ENCODE measurements at places on chromosomes 2 and 18.
A peak's percentile ranks its signal among the peaks of the same experiment; 100 is the strongest.

DNA sequence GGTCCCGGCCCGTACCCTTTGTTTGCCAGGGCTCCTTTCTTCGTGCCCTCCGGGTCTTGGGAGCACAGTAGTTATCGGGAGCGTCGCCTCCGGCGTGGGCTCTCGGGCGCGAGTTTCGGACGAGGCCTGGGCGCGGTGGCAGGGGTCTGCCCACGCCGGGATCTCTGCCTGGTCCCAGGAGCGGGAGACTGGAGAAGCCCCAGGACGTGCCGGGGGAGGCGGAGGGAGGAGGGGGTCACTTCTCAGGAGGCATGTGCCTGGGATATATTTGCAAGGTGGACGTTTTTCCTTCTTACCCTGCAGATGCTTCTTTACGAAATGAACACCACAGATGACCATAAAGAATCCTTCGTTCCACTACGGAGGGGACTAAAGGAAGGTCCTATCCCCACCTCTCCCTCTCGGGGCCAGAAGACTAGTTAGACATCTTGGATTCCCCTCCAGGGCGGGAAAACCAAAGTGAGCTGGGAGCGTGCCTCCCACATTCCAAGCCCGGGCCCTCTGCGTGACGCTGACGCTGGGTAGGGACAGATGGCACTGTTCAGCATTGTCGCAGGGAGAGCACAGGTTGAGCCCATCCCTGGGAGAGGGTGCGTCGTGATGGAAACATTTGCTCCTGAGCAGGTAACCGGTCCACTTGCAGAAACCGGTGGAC is 483 bp upstream of the FHL2 start:
- ATAC-seq = no peak

GRCh38 chr18:37668971-37669747 is 103.6 kb upstream of the CELF4 start:
- no peak for ATAC-seq

GRCh38 chr18:22524783-22525182 is 107.1 kb upstream of the CTAGE1 start:
- ATAC-seq = no peak

GRCh38 chr18:35282353-35282752 is 7.7 kb downstream of the ZSCAN30 start:
- ATAC-seq = peak; percentile 44

- ATAC-seq = no peak
These were observed 489.7 kb downstream of the SOX11 start for GRCh38 chr2:6181926-6182325.

- no peak for ATAC-seq
These were observed 45.8 kb upstream of the RBM44 start for GRCh38 chr2:237752761-237753165.

DNA sequence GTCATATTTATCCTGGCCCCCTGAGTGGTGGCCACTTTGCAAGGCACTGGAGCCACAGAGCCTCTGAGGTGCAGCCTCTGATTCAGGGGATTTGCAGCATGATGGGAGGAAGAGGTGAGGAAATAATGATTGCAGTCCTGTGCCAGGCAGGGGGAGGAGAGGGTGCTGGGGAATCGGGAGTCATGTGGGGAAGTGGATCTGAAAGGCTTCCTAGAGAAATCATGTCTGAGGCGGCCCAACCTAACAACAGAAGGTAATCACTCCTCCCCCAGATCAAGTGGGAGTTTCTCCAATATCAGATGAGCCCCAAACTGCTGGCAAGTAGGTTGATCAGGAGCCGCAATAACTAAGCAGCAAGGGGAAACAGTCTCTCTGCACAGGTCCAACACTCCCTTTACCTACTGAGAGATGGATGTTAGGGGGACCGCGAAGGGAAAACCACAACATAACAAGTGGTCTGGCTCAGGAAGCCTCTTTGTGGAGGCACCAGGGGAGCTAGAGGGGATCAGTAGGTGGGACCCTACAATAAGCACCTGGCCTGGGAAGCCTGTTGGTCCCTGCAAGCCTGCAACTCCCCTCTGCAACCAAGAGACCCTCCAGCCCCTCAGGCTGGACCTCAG is 71.8 kb upstream of the NPAS2 start:
- ATAC-seq = no peak

DNA sequence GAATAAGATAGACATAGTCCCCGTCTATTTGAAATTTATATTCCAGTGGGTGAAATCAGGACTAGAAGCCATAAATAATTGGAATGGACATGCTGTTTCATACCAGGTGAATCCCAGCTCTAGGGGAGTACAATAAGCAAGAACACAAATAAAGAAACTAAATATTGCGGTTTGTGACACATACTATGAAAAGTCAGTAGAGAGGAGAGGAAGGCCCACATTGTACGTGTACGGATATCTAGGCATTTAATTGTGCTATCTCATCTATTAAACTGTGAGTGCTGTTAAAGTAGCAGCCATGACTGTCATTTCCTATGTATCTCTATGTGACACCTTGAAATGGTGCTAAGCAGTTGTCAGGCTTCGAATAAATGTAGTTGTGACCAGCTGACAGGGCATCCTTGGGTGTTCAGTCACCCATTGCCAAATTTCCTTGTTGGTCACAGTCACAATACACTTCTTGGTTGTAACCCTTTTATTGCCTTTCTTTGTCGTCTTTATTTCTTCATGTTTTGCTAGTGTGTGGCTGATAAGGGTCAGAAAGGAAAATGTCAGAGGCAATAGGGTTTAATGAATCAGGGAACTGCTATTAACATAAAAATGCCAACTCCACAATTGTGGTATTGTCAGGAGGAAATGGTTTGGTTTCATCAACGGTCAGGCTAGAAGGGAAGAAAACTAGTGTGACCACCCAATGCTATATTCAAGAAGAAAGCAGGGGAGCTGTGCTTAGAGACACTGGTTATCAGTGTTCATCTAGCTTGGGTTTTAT is 31.5 kb downstream of the CPO start:
- no peak for ATAC-seq

DNA sequence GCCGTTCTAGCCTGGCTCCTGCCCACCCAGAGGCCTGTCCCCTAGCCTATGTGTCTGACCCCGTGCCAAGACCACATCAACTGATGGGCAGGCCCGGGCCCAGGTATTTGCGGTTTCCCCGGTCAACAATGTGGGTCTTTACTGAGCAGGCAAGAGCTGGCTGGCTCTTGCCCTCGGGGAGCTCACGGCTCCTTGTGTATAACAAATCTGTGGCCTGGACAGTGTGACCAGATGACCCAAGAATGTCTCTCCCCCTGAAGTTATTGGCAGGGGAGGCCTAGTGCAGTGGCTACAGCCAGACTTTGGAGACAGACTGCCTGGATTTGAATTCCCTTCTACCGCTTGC is 179.6 kb downstream of the KLHL29 start:
- no peak for ATAC-seq

- ATAC-seq = no peak
These were observed 12.8 kb upstream of the NPPC start for GRCh38 chr2:231939022-231939421.

DNA sequence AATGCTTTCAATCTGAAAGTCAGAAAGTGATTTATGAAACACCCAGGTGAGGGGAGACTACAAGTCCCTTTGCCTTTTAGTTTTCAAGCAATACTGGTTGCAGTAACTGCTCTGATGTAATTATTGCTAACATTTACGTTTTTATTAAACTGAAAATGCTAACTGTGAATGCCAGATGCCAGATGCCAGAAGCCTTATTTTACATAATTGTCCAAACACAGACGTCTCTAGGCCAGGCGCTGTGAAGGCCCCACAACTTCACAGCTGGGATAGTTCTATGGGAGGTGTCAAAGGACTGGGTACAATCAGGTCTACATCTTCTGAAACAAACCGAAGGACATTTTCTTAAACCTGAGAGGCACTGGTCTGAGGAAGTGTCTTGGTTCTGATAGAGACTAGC is 27.5 kb upstream of the MSGN1 start:
- ATAC-seq = no peak

GRCh38 chr2:39483534-39483933 is 46.4 kb upstream of the MAP4K3 start:
- ATAC-seq = no peak

- no peak for ATAC-seq
These were observed 63.5 kb downstream of the TCF4 start for GRCh38 chr18:55524353-55525073.

- ATAC-seq = no peak
These were observed 143.3 kb downstream of the ZFP36L2 start for GRCh38 chr2:43082903-43083677.

DNA sequence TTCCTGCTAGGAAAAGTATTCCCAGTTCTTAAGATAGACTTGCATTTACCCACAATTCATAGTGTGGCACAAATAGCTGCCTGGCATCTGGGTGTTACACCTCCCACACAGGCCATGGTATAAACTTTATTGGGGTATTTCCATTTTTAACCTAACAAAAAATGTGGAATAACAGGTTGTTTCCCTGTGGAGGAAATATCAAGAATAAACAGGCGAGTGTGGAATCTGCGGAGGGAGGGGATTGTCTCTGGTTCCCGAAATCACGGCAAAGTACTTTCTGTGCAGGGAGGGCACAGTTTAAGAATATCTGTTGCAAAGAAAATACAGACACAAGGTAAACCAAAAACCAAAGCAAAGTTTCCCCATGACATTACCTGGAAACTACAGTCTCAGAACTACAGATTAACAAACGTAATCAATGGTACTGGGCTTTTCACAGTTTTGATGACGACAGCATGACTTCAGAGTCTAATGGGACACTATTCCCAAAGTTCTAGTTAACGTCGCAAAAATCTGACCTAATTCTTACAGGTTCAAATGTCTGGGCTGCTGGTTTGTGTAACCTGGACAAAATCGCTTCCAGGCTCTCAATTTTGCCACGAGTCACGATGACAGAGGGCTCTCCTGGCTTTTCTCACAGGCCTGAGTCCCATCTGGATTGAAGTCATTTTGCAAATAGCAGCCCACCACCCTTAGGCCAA is 1.4 kb downstream of the STARD7 start:
- no peak for ATAC-seq

DNA sequence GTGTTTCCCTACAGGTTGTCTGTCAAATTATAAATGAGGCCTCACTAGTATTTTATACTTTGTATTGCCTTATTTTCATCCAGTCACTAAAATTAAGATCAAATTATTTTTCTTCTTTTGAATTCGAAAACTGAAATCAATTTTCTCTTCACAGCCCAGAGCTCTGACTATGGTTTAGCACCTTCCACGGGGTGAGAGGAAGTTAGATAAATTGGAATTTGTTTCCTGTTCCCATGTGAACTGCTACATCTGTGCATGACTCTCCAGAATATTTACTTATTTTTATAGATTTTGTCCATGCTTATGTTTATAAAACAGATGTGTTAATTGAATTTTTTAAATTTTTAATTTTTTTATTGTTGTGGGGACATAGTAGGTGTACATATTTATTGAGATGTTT is 656.5 kb downstream of the IRS1 start:
- ATAC-seq = no peak

DNA sequence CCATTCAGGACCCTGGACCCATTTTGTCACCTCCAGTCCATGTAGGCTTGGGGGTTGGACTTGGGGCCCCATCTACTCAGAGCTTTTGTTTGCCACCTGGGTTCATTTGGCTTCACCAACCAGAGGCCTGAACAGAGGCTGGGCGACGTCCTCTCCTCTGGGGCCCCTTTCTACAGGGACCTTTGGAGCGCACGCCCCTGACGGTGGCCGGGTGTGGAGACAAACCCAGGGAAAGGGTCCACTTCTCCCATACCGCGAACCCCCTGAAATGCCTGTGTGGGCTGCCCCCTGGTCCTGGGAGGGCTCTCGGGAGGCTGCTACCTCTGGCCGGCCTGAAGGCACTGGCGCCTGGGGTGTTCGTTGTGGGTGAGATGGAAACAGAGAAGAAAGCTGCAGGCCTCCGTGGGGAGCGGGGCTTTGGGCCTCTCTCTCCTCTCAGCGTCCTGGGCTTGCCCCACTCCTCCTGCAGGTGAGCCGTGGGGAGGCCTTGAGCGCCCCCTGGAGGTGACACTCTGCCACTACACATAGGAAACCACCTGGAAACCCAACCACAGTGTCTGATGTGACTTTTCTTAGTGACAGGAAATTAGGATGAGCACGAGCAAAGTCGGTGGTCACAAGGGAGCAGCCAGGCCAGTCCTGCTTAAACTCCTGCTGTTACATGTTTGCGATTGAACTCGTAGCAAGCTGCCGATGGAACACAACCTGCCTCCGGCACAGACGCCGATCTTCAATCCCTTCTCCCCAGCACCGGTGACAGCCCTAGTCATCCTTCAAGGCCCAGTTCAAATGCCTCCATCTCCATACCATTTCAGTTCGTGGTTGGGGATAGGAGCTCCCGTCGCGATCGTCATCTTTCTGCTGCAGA is 12.0 kb upstream of the NTSR2 start:
- ATAC-seq = peak; percentile 80

DNA sequence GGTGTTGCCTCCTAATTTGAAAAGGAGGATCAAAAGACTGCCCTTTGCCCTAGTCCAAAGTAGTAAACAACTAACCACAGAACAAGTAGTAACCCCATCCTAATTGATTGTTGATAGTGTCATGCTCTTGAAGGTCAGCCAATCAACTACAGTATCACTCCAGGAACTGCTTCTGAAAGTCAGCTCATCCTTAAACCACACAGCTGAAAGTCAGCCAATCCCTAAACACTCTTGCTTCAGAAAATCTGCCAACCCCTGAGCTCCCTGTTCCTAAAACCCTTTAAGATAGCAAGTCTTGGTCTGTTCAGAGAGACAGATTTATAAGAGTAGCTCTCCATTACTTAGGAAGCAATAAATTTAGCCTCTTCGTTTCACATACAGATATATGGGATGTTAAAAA is 51.6 kb upstream of the CPO start:
- no peak for ATAC-seq

DNA sequence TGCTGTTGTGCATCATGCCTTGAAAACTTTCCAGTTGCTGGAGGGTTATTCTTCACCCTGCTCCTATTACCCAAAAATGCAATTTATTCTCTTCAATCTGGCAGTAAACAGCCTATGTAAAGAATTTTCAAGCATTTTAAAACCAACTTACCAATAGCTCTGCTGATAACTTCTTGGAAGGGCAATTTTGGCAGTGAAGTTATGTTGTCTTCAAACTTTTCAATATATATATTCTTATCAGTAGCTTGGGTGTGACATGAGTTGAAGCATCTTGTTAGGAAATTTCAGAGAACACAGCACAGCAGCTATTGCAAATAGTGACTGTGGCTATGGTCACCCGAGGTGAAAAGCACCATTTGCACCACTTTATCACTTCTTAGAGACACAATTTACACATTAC is 395.5 kb downstream of the STK39 start:
- no peak for ATAC-seq

DNA sequence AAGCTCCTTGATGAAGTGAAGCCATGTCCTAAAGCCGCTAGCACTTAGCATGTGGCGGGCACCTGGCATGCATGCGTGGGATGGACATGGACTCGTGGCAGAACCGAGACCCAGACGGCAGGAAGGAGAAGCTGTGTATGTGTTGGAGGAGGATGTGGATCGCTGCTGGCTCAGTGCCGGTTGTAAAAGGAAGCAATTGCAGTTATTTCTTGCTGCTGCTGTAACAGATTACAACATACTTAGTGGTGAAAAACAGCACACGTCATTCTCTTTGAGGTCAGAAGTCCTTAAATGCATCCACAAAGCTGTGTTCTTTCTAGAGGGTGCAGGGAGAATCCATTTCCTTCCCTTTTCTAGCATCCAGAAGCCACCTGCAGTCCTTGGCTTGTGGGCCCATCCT is 74.6 kb downstream of the AGAP1 start:
- ATAC-seq = no peak

- no peak for ATAC-seq
These were observed 22.3 kb downstream of the REEP1 start for GRCh38 chr2:86315084-86315483.

- ATAC-seq = no peak
These were observed 80.4 kb downstream of the MC4R start for GRCh38 chr18:60292186-60292585.

Data from SK-N-SH treated with all-trans-retinoic acid at 6 μM for 48 hours (cell line).